ENCODE measurements at places on chromosomes 11 and 22.

DNA sequence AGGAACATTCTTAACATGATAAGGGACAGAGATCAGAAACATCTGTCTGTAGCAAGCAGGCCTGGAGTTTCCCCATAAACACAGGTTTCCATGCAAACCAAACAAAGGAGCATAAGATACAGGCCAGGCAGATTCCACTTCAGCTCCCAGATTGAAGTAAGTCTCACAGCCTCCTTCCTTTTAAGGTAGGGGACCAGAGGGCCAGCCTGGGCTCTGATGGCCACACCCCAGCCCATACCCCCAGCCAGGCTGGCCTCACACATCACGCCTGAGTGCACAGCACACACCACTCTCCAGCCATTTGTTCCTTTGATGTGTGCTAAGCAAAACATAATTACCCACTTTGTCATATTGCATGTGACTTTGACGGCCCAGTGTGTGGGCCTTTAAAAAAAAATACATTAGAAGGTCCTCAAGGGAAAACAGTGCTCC, 518.7 kb downstream of the NTM start:
- no peak for DNase-seq

- DNase-seq, result no peak
These were observed 15.7 kb upstream of the MYO18B start for GRCh38 chr22:25726241-25726640.

DNA sequence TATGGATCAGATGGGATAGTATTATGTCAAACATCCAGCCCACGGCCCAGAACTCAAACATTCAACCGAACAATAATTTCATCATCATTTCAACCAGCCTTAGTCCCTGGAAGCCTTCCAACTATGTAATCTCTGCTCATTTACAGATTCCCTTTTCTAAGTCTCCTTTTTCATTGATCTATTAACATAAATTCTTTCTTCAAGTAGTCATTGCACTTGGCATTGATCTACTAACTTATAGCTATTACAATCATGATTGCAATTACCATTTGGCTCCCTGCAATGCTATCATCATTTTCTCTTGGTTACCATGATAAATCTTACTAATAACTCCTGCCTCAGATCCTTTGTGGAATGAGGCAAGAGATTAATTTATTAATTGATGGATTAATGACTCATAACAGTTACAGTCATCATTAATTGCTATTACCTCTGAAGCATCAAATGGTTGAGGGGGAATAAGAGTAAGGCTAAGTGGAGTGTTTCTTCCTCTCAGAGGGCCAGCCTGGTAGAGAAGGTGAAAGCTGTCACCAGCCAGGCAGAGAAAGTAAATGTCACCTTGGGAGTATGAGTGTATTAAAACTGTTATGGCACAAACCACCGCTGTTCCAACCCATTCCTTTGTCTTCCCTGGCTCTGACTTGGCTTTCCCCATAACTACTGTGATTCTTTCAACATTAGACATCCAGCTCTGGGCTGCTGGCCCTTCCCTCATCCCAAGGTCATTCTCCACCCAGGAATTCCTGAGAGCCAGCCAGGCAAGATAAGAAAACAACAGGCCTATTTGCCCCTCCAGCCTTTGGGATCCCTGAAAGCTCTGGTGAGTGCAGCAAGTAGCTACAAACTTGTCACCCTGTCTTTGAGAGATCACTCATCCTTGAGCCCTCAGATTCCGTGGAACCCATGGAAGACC, 174.7 kb downstream of the RRAS2 start:
- DNase-seq, result no peak

DNA sequence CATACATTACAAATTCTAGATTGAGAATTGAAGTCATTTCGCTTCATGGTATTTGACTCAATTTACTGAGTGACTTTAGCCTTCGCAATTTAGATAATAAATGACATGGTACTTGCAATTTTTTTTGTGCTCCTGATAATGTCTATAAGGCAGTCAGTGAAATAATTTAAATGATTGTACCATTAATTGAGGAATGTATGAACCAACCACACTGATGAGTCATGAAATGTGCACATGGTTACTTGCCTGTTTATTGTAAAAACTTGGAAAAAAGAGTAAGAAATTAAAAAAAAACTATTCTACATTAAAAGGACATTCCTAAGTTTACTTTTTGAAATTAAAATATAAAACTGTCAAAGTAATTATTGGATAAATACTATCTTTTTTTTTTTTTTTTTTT, 43.3 kb downstream of the DNAJC24 start:
- no peak for DNase-seq

DNA sequence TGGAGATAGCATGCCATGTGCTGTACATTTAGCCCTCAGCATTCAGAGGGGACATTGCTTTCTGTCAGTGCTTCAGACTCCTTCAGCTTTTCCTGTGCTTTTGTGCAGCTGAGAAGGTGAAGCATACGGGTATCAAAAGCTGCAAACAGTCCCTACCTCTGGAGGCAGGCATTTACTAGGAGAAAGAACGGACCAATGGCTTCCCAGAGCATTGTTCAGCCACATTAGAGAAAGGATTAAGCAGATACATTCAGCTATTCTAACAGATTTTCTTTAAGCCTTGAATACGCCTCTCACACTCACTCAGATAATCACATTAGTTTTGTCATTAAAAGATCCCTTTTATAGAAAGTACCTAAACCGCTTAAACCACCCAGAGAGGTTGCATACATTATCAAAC, 80.7 kb upstream of the FAM181B start:
- DNase-seq, result no peak

GRCh38 chr22:20064545-20065262, 15.3 kb upstream of the DGCR8 start:
- no peak for DNase-seq

DNA sequence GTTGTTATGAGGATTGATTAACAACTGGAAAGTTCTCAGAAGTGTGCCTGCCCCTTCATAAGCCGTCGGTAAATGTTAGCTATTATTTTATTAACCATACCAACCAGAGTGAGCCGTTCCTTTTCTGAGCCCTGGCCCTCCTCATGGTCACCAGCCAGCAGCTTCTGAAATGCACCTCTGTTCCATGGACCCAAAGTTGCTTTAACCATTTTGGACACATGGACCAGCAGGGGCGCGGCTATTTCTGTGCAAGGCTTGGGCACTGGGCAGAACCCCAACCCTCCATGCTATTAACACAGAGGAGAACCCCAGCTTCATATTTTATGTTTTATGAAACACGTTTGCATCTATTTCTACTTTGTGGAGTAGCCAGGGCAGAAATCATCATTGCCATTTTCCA, 18.6 kb upstream of the SCGB1A1 start:
- no peak for DNase-seq
